Esophagus muscularis mucosa (tissue), 4 donors: ENCODE measurements at places on chromosomes 7 and 10. TPM values are rescaled to one million over a fixed set of nuclear protein-coding genes. Genes with fewer than 3 reads are reported as not detected.

- DNase-seq: peak; percentile 96
- H3K27ac ChIP-seq: peak within 1 kb of the TSS; percentile 95
- no peaks in the 10 kb centered on the region for H3K27me3 ChIP-seq
These were observed at the start of gene AKR1E2 for GRCh38 chr10:4825868-4826791. Gene AKR1E2 (plus strand): TSS chr10:4826207. CDS start chr10:4826325, 118 bp downstream.

DNA sequence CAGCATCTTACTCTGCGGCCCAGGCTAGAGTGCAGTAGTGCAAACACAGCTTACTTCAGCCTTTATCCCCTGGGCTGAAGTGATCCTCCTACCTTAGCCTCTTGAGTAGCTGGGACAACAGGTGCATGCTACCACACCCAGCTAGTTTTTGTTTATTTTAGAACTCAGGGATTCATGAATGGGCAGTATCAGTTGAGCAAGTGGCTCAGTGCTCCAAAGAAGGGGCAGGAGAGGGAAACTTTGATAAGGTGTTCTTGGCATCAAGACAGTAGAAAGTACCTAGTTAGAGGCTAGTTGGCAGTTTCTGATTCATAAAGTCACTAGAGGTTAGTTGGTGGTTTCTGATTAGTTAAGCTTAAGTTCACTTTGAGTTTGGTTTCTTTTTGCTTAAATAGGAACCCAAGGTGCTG is 18.4 kb downstream of the TRIM24 start:
- H3K4me1 ChIP-seq: peaks cover 9% of the 10 kb centered on the region
- no peak overlapping the region for H3K4me3 ChIP-seq
- no peak for DNase-seq
- H3K27ac ChIP-seq: no peak overlapping the region
- no peaks in the 10 kb centered on the region for H3K36me3 ChIP-seq

DNA sequence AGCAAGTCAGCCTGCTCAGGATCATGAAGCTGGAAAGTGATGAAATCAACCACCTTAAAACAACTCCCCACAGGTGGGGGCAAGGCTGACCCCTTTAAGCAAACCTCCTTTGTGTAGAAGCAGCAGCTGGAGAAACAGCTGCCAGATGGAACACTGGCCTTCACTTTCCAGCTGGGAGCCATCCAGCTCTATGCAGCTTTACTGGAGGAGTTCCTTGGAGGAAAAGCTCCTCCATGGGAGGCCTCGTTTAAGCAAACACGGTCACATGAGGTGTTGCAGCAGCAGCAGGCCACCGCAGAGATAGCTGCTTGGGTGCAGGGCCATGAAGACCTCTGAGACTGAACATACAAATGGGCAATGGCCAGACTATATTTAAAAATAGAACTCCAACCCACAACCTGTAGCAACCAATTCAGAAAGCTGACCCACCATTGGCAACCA is 13.0 kb upstream of the DLG5 start:
- DNase-seq: no peak
- H3K36me3 ChIP-seq: no peaks in the 10 kb centered on the region
- no peak overlapping the region for H3K4me3 ChIP-seq
- H3K27ac ChIP-seq: no peak overlapping the region
- H3K27me3 ChIP-seq: no peaks in the 10 kb centered on the region

OR2A7 gene
- 2.3 TPM for total RNA-seq

DNA sequence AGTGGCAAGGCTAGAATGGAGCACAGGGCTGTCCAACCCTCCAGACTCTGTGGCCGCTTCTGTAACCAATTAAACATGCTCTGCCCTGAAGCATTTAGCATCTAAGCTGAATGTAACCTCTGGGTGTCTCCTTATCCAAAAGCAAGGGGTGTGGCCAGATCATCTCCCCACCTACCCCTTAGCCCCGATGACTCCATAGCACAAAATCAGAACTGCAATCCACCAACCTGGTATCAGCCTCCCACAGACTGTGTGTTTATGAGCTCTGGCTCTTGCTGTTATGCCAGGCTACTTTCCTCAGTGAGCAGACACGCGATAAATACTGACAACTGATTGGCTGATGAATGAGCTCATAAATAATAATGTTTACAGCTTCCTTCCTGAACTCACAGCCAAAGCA is 3.2 kb downstream of the FRMD4A start:
- H3K36me3 ChIP-seq: no peaks in the 10 kb centered on the region
- no peaks in the 10 kb centered on the region for H3K4me1 ChIP-seq
- H3K27ac ChIP-seq: no peak overlapping the region
- DNase-seq: peak; percentile 80

JCAD gene
- 65.2 TPM for total RNA-seq

MBLAC1 gene
- 3.1 TPM for total RNA-seq

GRCh38 chr10:130463876-130464364 is 327.7 kb downstream of the GLRX3 start:
- no peak for DNase-seq
- no peaks in the 10 kb centered on the region for H3K4me1 ChIP-seq
- H3K27me3 ChIP-seq: no peaks in the 10 kb centered on the region
- no peaks in the 10 kb centered on the region for H3K36me3 ChIP-seq
- no peak overlapping the region for H3K4me3 ChIP-seq
- H3K27ac ChIP-seq: no peak overlapping the region

GRCh38 chr10:102115775-102116174 is 4.4 kb downstream of the LDB1 start:
- H3K36me3 ChIP-seq: peaks cover 10% of the 10 kb centered on the region
- H3K4me3 ChIP-seq: peak overlapping the region; percentile 99
- peaks cover 64% of the 10 kb centered on the region for H3K4me1 ChIP-seq
- H3K27ac ChIP-seq: peak overlapping the region; percentile 99

CC2D2B gene
- total RNA-seq: 2.9 TPM

CHST3 gene
- 37.3 TPM for total RNA-seq

GRCh38 chr10:131638880-131639278 is 261.9 kb upstream of the PPP2R2D start:
- no peaks in the 10 kb centered on the region for H3K4me1 ChIP-seq
- no peak overlapping the region for H3K4me3 ChIP-seq
- no peak for DNase-seq
- no peaks in the 10 kb centered on the region for H3K36me3 ChIP-seq

DNA sequence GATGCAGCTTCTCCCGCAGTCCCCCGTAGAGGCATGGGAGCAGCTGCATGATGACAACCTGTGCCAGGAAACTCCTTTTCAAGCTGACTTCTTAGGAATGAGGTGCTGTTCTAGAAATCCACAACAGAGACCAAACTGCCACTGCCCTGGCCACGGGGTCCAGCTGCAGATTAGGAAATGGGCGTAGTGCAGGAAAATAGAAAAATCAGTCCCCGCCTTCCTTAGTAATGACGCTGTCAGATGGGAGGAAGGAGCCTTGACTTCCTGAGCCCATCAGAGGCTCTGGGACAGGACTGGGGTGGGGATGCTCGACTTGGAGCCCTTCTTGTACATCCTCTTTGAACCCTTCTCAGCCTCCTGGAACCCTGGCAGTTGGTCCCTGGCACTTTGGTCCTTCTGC is 227.8 kb upstream of the GRB10 start:
- H3K4me3 ChIP-seq: no peak overlapping the region
- H3K4me1 ChIP-seq: peaks cover 15% of the 10 kb centered on the region
- H3K27ac ChIP-seq: no peak overlapping the region
- H3K27me3 ChIP-seq: no peaks in the 10 kb centered on the region
- no peaks in the 10 kb centered on the region for H3K36me3 ChIP-seq

GRCh38 chr7:16317406-16317805 is 103.9 kb downstream of the CRPPA start:
- no peak overlapping the region for H3K4me3 ChIP-seq
- H3K4me1 ChIP-seq: no peaks in the 10 kb centered on the region
- no peak overlapping the region for H3K27ac ChIP-seq
- DNase-seq: no peak

DNA sequence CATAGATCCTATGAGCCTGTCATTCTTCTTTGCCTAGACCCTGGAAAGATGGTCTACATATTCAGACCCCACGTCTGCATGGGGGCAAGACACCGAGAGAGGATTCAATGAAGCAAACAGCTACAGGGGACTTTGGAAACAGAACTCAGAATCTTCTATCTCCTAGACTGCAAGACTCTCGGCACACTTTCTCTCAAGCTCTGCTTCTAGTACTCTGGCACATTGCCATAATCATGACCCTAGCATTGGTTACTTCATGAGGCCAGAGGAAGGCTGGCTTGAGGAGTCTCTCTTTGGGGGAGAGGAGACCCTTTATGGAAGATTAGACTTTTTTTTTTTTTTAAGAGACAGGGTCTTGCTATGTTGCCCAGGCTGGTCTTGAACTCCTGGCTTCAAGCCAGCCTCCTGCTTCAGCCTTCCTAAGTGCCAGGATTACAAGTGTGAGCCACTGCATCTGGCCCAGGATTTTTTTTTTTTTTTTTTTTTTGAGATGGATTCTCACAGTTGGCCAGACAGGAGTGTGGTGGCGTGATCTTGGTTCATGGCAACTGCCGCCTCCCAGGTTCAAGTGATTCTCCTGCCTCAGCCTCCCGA is 20.7 kb downstream of the CCDC3 start:
- no peaks in the 10 kb centered on the region for H3K36me3 ChIP-seq
- no peak overlapping the region for H3K27ac ChIP-seq
- H3K4me3 ChIP-seq: no peak overlapping the region

DNA sequence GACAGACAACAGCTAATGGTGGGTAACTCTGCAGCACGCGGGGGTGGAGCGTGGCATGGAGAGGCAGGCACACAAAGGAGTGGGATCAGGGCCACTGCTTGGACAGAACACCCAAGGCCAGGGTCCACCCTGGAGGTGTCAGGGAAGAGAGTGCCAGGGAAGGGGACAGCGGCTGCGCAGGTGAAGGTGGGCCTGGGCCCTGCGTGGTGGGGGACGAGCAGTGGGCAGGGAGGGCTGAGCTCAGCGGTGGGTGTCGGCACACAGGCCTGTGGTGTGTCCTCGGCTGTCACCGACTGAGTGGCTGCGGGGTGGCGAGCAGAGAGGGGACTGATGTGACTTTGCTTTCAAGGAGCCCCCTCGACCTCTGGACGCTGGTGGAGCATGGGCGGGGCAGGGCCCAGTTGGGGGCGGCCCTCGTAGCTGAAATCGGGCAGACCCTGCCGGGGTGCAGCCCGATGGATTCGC is 8.4 kb upstream of the SCART1 start:
- H3K36me3 ChIP-seq: no peaks in the 10 kb centered on the region
- H3K27me3 ChIP-seq: no peaks in the 10 kb centered on the region
- no peaks in the 10 kb centered on the region for H3K4me1 ChIP-seq
- no peak overlapping the region for H3K4me3 ChIP-seq

GRCh38 chr7:16068183-16068582 is 353.2 kb downstream of the CRPPA start:
- H3K27me3 ChIP-seq: no peaks in the 10 kb centered on the region
- no peak overlapping the region for H3K4me3 ChIP-seq
- no peaks in the 10 kb centered on the region for H3K36me3 ChIP-seq

DNA sequence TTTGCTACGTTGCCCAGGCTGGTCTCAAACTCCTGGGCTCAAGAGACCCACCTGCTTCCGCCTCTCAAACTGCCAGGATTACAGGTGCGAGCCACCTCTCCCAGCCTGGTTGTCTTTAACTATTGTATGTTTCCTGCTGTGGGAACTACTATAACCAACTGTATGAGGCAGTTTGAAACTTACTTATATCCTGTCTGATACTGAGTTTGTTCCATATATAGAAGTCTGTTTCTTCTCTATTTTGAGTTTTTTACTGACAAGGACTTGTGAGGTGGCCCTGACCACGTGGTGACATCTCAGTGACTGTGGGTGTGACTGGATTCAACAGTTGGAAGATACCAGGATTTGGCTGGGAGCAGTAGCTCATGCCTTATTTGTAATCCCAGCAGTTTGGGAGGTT is 14.2 kb downstream of the FBH1 start:
- H3K4me1 ChIP-seq: no peaks in the 10 kb centered on the region
- DNase-seq: no peak
- peaks cover 34% of the 10 kb centered on the region for H3K36me3 ChIP-seq
- no peak overlapping the region for H3K27ac ChIP-seq
- no peaks in the 10 kb centered on the region for H3K27me3 ChIP-seq
- H3K4me3 ChIP-seq: no peak overlapping the region

GRCh38 chr7:122632238-122632637 is 66.7 kb downstream of the RNF133 start:
- no peak overlapping the region for H3K27ac ChIP-seq

DNA sequence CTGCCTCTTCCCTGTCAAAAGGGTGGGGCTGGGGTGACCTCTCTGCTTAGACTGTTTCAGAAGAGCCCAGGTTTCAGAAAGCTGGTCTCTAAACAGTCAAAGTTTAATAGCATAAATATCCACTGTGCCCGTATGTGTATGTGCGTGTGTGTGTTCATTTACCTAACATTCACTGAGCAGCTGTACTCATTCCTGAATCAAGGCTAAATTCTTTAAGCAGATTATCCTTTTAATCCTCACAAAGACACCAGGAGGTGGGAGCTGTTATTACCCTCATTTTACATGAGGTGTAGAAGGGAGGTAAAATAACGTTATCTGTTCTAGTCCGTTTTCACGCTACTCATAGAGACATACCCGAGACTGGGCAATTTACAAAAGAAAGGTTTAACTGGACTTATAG is 72.2 kb downstream of the RSU1 start:
- no peaks in the 10 kb centered on the region for H3K4me1 ChIP-seq
- no peaks in the 10 kb centered on the region for H3K27me3 ChIP-seq
- H3K4me3 ChIP-seq: no peak overlapping the region
- H3K36me3 ChIP-seq: peaks cover 22% of the 10 kb centered on the region
- DNase-seq: no peak

GRCh38 chr10:5565205-5565545 is 40.4 kb downstream of the CALML3 start:
- H3K4me3 ChIP-seq: no peak overlapping the region
- no peak for DNase-seq
- H3K27ac ChIP-seq: no peak overlapping the region
- no peaks in the 10 kb centered on the region for H3K36me3 ChIP-seq

GRCh38 chr7:155870334-155871180 is 58.3 kb upstream of the SHH start:
- no peaks in the 10 kb centered on the region for H3K36me3 ChIP-seq
- H3K27ac ChIP-seq: no peak overlapping the region
- DNase-seq: peak; percentile 66
- H3K4me1 ChIP-seq: no peaks in the 10 kb centered on the region

- peaks cover 7% of the 10 kb centered on the region for H3K4me1 ChIP-seq
- no peak overlapping the region for H3K4me3 ChIP-seq
- no peaks in the 10 kb centered on the region for H3K36me3 ChIP-seq
- no peak for DNase-seq
These were observed 62.7 kb downstream of the LGI1 start for GRCh38 chr10:93820434-93820833.
